ENCODE measurements at places on chromosomes 1 and 21.

DNA sequence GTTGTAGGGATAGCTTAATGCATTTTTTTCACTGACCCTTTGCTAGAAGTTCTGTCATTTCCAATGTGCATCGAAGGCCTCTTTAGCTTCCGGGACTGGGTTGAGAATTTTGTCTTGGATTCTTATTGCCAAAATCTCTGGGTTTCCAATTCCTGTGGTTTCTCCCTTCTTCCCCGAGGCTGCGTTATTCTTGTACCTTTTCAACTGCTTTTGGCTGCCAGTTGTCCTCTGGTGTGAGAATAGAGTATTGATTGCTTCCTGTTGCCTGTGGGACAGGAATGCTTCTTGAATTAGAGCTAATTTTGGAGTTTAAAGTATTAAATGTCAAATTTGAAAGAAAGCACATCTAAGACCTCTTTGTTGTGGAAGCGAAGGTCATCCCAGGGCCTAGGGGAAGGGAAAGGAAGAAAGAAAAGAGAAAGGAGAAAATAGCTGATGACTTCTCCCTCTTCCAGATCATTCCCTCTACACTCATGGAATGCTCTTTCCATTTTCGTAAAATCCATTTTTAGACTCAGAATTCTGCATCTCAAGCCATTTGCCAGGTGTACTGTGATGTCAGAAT is 21.1 kb downstream of the HUNK start:
- DNase-seq: no peak

DNA sequence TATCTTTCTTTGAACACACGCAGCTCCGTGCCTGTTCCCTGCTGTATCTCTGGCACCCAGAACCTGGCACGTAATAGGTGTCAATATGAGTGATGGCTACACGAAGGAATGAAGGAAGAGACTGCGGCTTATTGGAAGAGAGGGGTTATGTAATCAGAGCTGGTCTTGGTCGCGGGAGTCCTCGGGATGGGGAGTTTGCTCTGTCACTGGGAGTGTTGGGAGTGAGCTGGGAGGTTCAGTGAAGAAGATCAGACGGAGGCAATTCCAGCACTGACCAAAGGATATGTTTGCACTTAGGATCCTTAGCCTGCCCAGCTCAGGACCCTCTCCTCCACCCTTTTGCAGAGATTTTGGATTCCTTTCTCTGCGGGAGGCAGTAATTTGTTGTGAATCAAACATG is 709.1 kb downstream of the PTPRU start:
- DNase-seq: no peak

DNA sequence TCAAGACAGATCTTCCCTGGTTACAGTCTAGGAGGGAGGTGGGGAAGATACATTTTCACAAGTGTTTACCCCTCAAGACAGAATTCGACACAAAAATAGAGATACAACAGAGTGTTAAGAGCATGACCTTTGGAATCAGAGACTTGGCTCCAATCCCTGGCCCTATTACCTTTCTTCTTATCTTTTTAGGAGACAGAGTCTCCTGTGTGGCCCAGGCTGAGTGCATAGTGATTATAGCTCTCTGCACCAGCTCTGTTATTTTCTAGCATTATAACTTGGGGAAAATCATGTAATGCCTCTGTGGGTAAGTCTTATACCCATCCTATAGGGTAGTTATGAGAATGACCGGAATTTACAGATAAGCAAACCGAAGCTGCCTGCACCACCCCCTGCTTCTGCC is 9.8 kb downstream of the NIPAL3 start:
- DNase-seq: no peak

DNA sequence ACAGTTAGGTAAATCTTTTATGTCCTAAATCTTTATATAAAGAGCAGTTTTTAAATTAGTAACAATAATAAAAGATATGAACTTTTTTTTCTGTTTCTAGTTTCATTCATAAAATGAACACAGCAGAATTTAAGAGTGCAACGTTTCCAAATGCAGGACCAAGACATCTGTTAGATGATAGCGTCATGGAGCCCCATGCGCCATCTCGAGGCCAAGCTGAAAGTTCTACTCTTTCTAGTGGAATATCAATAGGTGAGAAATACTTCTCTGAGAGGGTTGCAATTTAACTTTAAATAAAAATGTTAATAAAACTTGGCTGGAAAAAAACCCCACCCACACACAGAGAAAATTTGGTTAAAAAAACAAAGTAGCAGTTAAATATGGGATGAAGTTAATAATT is 15.0 kb upstream of the ANGPTL1 start:
- DNase-seq: no peak

- peak; percentile 47 for DNase-seq
Measured at GRCh38 chr1:202005958-202006357, 4.4 kb upstream of the ELF3 start.

- no peak for DNase-seq
Measured at GRCh38 chr21:42703965-42704364, 50.5 kb downstream of the PDE9A start.

DNA sequence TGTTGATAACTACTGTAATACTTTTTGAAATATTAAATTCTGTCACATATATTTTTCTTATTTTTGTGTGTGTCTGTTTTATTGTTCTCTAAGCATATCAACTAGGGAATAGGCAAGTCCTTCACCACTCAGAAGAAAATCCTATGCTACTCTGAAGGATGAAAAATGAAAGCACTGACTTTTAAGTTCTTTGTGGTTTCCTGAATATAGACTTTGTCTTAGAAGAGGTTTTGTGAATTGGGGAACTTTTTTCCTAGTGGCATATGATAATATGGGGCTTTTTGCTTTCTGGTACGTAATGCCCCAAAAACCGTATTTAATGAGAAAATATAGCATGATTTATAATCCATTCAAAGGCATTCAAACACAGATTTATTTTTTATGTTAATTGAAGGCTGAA is 136.0 kb downstream of the SNX7 start:
- no peak for DNase-seq

- no peak for DNase-seq
Measured at GRCh38 chr1:166869318-166870099, 6.6 kb downstream of the TADA1 start.

- no peak for DNase-seq
Measured at GRCh38 chr1:67274623-67275325, 32.9 kb upstream of the IL12RB2 start.

DNA sequence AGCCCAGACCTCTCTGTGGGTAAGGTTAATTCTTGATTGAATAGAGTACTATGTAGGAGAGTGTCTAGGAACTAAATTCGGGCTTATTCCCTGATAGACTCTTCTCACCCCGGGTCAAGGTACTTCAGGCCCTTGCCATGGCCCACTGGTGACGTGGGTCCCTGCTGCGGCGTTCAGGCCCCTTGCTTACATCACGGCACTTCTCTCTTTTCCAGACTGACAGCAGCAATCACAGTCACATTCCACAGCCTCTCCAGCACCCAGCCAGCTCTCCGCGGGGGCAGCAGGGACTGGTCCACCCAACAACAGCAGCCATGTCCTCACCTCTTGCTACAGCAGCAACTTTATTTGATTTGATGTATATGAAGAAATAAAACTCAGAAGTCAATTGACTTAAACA is 401.2 kb upstream of the VAMP3 start:
- DNase-seq: no peak

DNA sequence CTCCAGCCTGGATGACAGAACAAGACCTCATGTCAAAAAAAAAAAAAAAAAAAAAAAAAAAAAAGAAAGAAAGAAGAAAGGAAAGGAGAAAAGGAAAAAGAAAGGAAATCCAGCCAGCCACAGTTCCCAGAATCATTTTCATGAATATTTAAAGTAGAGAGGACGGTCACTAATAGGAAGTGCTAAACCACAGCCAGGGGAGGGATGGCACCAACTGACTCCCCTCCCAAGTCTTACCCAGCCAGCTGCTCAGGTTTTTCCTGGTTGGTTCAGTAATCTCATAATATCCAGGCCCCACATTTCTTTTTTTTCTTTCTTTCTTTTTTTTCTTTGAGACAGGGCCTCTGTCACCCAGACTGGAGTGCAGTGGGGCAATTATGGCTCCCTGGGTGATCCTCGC is 63.9 kb upstream of the AK4 start:
- no peak for DNase-seq

DNA sequence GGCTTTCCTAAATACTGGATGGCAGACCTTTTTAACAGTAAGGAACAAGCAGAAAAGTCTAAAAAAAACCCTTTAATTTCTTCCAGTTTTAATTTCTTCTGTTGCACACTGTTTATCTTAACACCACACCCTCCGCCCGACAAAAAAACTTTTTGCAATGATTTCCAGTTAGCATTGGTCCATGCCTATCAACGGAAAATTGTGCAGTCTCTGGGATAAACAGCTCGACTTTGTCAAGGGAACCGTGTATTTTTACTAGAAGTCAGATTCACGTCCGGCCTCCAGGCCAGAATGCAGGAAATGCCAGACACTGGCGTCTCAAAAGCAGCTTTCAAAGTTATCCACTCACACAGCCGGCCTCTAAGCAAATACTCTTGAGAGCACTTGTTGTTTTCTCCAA is 378 bp upstream of the NUP210L start:
- peak; percentile 49 for DNase-seq

GRCh38 chr1:22171951-22172715 is 29.2 kb upstream of the WNT4 start:
- DNase-seq: no peak

- DNase-seq: no peak
Measured at GRCh38 chr1:227395426-227396028, 77.2 kb upstream of the CDC42BPA start.

- DNase-seq: peak; percentile 84
Measured at GRCh38 chr1:21022279-21023040, 154.2 kb downstream of the EIF4G3 start.

DNA sequence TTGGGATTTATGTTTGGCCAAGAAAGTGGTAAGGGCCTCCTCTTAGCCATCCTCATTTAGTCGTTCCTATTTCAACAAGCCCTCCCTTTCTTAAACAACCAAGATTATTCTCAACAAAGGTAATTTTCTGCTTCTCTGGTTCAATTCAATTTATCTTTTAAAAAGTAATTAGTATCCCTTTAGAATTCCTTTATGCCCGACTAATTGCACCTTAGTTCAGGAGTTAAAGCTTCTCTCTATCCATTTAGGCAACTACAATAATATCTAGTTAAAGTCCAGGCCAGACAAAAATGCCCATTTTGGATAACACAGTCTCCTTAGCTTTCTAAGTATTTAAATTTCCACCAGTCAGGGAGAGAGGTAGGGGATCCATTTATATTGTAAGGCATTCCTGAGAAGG is 136.7 kb upstream of the MAGI3 start:
- no peak for DNase-seq

DNA sequence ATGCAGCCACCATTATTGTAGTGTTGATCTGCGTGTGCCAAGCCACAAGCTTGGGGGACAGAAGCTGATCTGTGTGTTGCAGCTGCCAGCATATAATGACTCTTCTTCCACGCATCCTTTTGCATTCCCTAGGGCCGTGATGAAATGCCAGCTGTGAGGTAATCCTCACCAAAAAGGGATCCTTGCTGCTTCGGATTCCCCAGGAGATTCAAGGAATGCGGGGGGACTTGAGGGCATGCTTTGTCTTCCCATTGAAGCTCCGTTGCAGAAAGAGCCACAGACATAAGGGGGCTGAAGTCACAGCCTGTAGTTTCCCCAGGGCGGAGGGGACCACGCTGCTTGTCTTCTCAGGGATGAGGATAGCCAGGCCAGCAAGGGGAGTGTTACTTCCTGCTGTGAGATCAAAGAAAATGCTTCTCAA is 281.6 kb upstream of the FMN2 start:
- DNase-seq: no peak

- DNase-seq: no peak
Measured at GRCh38 chr1:91791103-91791502, 94.8 kb downstream of the TGFBR3 start.

- no peak for DNase-seq
Measured at GRCh38 chr1:110040548-110040947, 6.1 kb downstream of the STRIP1 start.

DNA sequence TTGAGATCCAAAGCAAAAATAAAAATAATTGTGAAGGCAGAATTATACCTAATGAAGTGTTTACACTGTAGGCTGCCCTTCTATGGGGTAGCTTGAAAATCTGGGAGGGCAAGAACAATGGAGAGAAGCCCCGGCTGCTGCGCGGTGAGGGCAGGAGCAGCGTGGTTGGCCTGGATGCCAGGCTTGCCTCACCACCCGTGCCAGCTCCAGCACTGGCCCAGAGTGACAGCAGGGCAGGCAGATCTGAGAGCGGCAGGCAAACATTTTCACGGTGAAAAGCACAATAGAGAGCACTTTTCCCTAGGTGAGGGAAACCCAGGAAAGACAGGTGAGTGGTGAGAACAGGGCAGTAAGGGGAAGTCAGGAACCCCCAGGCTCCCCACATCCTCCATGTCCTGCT is 1.4 kb downstream of the PROK1 start:
- DNase-seq: no peak

DNA sequence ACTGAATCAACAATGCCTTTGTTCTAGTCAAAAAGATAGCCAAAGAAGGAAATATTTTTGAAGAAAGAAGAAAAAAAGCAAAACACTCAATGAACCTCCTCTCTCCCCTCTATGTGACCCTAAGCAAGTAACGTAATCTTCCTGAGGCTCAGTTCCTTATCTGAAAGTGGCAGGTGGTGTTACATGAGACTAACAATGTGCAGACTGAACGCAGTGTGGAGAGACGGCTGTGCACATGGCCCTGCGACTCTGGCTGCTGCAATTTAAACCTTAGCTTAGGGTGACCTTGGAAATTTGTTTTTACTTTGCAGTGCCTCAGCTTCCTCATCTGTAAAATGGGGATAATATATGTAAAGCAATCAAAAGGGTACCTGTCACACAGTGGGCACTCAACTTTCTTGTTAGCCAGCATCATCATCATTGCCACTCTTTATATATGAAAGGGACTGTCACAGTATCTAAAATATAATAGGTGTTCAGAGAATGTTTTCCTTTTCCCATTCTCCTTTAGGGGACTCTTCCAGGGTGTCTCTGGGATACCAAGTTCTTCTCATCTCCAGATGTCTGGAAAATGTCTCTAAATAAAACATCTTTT is 100.1 kb upstream of the JUN start:
- DNase-seq: no peak

- DNase-seq: no peak
Measured at GRCh38 chr1:24228311-24228710, 41.2 kb upstream of the IFNLR1 start.

DNA sequence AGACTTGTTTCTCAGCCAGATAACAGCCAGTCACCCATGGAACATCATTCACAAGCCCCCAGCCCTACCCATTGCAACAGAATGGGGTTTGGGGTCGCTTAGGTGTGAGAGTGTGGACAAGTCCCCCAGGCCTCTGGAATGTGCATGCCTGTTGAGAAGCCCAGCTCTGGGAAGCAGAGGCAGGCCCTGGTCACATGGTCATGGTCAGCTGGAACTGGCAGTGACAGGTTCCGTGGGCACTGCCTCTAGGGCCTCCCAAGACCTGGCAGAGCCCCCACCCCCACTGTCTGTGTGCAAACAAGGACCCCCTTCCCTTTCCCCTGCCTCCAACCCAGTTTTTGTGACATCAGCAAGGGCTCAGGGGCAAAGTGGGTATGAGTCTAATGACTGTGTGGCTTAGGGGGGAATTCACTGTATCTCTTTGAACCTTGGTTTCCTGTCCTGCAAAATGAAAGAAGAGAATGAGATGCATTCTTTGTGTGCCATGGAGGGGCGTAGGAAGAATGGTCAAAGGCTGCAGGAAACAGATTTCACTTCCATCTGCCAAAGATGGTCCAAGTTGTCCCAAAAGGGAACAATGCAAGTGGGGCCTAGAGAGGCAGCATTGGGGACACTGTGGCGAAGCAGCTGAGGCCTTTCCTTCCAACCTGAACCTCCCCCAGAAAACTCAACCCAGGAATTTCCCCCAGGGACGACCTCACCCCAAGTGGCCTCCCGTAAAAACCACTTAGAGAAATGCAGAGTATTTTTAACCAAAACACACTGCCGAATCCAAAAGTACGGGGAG is 34.7 kb upstream of the SELENON start:
- no peak for DNase-seq

GRCh38 chr21:16308269-16308668 is 578.5 kb downstream of the USP25 start:
- no peak for DNase-seq

Data from AG08396 (cell line).